ENCODE measurements at places on chromosomes 5 and 9. TPM values are rescaled to one million over a fixed set of nuclear protein-coding genes. Genes with fewer than 3 reads are reported as not detected.

Gene KCNIP1
- total RNA-seq, result 51.2 TPM

Gene PCDHGC5
- 9.5 TPM for total RNA-seq

Gene ALDOB
- total RNA-seq, result 0.23 TPM

Gene SPATA31A3
- total RNA-seq, result not detected

Gene C5orf58
- total RNA-seq, result not detected

Gene ESM1
- total RNA-seq, result 2.3 TPM

Gene CDC20B
- total RNA-seq, result 1.6 TPM

Gene BAAT
- 0.23 TPM for total RNA-seq

Gene ADRB2
- total RNA-seq, result 2.1 TPM

Gene SPINK4
- not detected for total RNA-seq

Gene ORM2
- total RNA-seq, result not detected
